ENCODE measurements at places on chromosomes 13 and 19.
A peak's percentile ranks its signal among the peaks of the same experiment; 100 is the strongest.

- H3K27ac ChIP-seq: no peak overlapping the region
- peak overlapping the region; percentile 1 for H3K4me3 ChIP-seq
- peaks cover 34% of the 10 kb centered on the region for H3K27me3 ChIP-seq
- H3K4me1 ChIP-seq: peaks cover 4% of the 10 kb centered on the region
These were observed 674 bp downstream of the TRPC4 start for GRCh38 chr13:37868691-37869505.

GRCh38 chr13:32309312-32310133 is 5.6 kb downstream of the ZAR1L start:
- peak overlapping the region; percentile 26 for H3K4me3 ChIP-seq
- no peak for DNase-seq
- no peaks in the 10 kb centered on the region for H3K4me1 ChIP-seq
- no peak overlapping the region for H3K27ac ChIP-seq
- H3K36me3 ChIP-seq: no peaks in the 10 kb centered on the region

GRCh38 chr13:48585456-48585840 is 52.6 kb upstream of the RCBTB2 start:
- DNase-seq: peak; percentile 28
- no peaks in the 10 kb centered on the region for H3K36me3 ChIP-seq
- no peaks in the 10 kb centered on the region for H3K27me3 ChIP-seq
- H3K4me1 ChIP-seq: peaks cover 11% of the 10 kb centered on the region
- no peak overlapping the region for H3K4me3 ChIP-seq

DNA sequence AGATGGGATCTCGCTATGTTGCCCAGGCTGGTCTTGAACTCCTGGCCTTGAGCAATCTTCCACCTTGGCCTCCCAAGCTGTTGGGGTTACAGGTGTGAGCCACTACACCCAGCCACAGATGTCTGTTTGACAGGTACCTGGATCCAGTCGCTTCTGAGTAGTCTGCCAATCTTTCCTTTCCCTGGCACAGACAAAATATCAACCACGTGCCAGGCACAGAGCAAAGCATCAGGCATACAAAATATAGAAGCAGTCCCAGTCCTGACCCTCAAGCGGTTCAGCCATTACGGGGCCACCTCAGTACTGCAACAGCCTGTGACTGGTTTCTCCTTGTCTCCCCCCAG is 3.8 kb downstream of the ELAVL1 start:
- peak overlapping the region; percentile 72 for H3K27ac ChIP-seq
- peaks cover 47% of the 10 kb centered on the region for H3K4me1 ChIP-seq

- H3K36me3 ChIP-seq: no peaks in the 10 kb centered on the region
- no peaks in the 10 kb centered on the region for H3K4me1 ChIP-seq
- H3K27ac ChIP-seq: no peak overlapping the region
- H3K27me3 ChIP-seq: no peaks in the 10 kb centered on the region
These were observed 879.0 kb downstream of the UQCRFS1 start for GRCh38 chr19:28333909-28334308.

DNA sequence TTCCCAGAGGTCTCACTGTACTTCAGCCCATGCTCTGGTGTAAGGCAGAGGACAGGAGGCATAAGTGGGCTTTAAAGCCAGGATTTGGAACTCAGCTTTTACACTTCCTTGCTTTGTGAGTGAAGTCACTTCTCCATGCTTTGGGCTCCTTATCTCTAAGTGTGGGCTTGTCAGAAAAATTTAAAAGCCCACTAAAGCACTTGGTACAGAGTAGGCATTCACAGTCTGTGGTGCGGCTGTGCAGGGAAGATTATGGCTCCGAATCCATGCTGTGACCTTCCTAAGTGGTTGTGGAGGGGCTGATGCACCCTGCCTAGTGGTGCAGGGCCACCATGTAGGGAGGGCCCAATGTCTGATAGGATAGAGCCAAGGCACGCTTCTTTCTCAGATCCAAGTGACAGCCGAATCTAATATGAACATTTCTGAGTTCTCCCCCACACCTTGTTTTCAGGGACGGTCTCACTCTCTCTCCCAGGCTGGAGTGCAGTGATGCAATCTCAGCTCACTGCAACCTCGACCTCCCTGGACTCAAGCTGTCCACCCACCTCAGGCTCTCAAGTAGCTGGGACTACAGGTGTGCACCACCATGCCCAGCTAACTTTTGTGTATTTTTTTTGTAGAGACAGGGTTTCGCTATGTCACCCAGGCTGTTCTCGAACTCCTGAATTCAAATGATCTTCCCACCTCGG is 6.9 kb downstream of the TIMM29 start:
- peaks cover 5% of the 10 kb centered on the region for H3K4me1 ChIP-seq
- no peaks in the 10 kb centered on the region for H3K36me3 ChIP-seq
- DNase-seq: no peak
- no peaks in the 10 kb centered on the region for H3K27me3 ChIP-seq
- no peak overlapping the region for H3K4me3 ChIP-seq

- H3K27me3 ChIP-seq: no peaks in the 10 kb centered on the region
- DNase-seq: no peak
These were observed 26.0 kb downstream of the SLC7A1 start for GRCh38 chr13:29569253-29570050.

DNA sequence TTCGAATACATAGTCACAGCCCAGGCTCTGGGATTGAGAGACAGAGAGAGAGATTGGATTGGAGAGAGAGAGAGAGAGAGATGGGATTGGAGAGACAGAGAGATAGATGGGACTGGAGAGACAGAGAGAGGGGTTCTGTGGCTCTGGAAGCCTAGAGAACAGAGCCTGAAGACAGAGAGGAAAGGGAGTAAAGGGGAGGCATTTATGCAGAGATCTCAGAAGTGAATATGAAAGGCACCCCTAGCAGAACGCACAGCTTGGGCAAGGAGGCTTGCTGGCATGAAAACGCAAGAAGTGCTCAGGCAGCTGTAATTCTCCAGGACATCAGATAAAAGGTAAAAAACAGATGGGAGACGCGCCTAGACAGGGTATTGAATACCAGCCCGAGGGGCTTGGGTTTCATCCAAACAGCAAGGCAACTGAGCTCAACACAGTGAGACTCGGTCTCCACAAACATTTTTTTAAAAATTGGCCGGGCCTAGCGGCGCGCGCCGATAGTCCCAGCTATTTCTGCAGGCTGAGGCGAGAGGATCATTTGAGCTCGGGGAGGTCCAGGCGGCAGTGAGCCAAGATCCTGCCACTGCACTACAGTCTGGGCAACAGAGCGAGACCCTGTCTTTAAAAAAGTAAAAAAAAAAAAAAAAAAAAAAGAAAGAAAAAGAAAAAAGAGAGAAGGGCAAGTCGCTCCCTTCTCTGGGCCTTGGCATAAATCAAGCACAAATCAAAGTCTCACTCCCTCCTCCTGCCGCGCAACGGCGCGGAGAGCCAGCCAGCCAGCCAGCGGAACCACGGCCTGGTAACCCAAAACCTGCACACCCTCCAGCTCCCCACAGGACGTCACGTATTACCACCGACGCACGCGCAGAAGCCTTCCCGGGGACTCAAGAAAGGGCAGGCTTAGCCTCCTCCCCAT is 774 bp upstream of the PPP2R1A start:
- H3K27me3 ChIP-seq: no peaks in the 10 kb centered on the region
- H3K36me3 ChIP-seq: no peaks in the 10 kb centered on the region
- peak overlapping the region; percentile 87 for H3K27ac ChIP-seq
- peak; percentile 99 for DNase-seq
- peak overlapping the region; percentile 40 for H3K4me3 ChIP-seq

DNA sequence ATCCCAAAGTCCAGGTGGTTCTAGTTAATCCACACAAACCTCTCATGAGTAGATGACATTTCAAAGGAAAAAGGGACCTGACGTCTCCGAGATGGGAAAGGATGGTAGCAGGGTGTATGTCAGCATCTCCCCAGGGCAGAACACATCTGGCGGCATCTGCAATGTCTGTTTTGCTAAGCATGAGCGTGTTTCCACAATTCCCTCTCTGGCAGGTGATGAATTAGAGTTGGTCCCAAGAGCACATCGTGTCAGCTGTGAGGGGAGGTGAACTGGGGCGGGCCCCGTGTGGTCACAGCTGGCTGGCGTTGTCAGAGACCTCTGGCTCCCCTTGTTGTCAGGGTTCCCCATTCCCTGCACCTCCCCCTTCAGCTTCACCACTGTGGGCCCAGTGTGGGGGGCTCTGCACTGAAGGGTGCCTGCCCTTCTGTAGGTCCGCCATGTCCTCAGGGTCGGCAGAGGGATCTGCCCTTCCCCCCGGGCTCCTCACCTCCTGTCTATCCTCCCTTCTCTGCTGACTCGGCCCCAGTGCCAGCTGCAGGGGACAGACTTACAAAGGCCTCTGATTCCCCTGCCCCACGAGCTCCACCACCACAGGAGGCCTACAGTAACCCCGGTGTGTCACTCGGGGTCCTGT is 58.2 kb downstream of the CDADC1 start:
- peak overlapping the region; percentile 81 for H3K27ac ChIP-seq
- peaks cover 40% of the 10 kb centered on the region for H3K4me1 ChIP-seq
- DNase-seq: no peak
- no peaks in the 10 kb centered on the region for H3K27me3 ChIP-seq

DNA sequence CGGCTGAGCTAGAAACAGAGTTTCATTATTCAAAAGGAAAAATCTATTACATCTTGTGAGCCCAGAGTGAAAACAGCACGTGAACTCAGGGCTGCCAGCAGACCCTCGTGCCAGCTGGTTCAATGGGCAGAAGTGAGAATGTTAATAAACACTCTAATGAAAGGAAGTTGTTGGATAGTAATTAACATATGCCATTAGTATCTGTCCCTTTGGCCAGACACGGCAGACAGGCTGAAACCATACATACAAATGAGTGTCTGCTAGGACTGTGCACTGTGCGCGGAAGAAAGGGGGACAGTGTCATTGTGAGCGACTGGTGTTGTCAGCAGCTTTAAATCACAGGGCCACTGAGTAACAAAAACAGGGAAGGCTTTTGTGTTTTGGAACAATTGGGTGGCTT is 121.9 kb upstream of the TSC22D1 start:
- H3K27ac ChIP-seq: no peak overlapping the region
- no peak for DNase-seq
- H3K4me1 ChIP-seq: peaks cover 3% of the 10 kb centered on the region
- H3K27me3 ChIP-seq: no peaks in the 10 kb centered on the region

GRCh38 chr13:76812206-76812897 is 73.9 kb downstream of the KCTD12 start:
- no peaks in the 10 kb centered on the region for H3K4me1 ChIP-seq
- H3K36me3 ChIP-seq: no peaks in the 10 kb centered on the region
- DNase-seq: peak; percentile 85

GRCh38 chr19:51511353-51511752 is 9.8 kb upstream of the SIGLEC12 start:
- DNase-seq: no peak
- H3K27me3 ChIP-seq: no peaks in the 10 kb centered on the region
- H3K4me1 ChIP-seq: peaks cover 29% of the 10 kb centered on the region
- H3K27ac ChIP-seq: no peak overlapping the region

GRCh38 chr19:1811942-1812425 is at the start of gene ATP8B3:
TSS of gene ATP8B3 (minus strand) at chr19:1812276. CDS start at chr19:1811736, 540 bp downstream.
- peaks cover 27% of the 10 kb centered on the region for H3K36me3 ChIP-seq
- no peak for DNase-seq
- peak within 1 kb of the TSS; percentile 61 for H3K4me3 ChIP-seq
- peaks cover 4% of the 10 kb centered on the region for H3K4me1 ChIP-seq
